ENCODE measurements at places on chromosomes 7 and 10.

DNA sequence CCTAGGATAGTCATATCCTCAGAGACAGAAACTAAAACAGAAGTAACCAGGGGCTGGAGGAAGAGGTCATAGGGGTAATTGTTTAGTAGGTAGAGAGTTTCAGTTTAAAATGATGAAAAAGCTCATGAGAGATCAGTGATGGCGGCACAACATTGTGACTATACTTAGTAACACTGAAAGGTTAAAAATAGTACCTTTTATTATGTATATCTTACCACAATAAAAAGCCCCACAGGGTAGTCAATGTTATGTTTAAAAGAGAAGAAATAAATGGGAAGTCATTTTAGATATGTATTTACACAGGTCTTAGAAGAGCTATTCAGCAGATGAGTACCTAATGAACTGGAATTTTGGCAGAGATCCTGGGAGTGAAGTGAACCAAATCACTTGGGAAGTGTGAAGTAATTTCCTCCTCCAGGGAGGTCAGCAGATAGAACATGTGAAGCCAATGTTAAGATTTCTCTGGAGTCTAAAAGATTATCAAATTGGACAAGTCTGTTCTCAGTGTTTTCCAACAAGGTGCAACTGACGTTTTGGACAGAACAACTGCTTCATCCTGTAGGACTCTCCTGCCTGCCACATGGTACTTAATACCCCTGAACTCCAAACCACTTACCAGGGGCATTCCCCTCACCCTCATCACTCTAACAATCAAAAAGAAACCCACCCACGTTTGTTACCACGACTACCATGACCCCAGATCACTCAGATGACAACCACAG, 6.4 kb downstream of the CDCA7L start:
- no peak for DNase-seq

GRCh38 chr10:4301291-4302045, 516.5 kb upstream of the KLF6 start:
- no peak for DNase-seq

GRCh38 chr10:82358486-82359099, 483.6 kb downstream of the NRG3 start:
- no peak for DNase-seq

DNA sequence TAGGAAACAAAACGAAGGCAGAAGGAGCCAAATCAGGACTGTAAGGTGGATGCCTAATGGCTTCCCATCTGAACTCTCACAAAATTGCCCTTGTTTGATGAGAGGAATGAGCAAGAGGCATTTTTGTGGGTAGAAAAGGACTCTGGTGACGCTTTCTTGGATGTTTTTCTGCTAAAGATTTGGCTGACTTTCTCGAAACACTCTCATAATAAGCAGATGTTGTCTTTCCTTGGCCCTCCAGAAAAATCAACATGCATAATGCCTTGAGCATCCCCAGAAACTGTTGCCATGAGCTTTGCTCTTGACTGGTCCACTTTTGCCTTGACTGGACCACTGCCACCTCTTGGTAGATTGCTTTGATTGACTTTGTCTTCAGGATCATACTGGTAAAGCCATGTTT, 13.5 kb downstream of the PTPN12 start:
- no peak for DNase-seq

DNA sequence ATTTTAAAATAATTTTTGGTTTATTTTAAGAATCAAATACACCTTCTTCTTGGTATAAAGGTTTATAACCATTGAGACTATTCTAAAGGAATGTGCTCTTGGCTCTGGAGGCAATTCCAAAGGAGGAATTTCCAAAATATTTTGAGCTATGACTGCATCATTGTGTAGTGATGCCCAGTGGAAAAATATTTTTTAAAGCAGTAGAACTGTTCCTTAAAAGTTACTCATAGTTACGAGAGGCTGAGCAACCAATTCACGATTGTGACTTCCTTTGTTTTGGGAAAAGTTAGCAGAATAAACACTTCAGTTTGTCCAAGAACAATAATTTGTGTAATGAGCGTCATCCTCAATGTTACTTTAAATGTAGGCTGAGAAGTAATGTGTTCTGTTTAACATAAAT, 233.6 kb downstream of the BAMBI start:
- no peak for DNase-seq
